ENCODE measurements at places on chromosomes 16 and 17. TPM values are rescaled to one million over a fixed set of nuclear protein-coding genes. Genes with fewer than 3 reads are reported as not detected.
A peak's percentile ranks its signal among the peaks of the same experiment; 100 is the strongest.

Gene UTS2R
- total RNA-seq, result not detected

Gene MFAP4
- total RNA-seq, result 45.5 TPM

DNA sequence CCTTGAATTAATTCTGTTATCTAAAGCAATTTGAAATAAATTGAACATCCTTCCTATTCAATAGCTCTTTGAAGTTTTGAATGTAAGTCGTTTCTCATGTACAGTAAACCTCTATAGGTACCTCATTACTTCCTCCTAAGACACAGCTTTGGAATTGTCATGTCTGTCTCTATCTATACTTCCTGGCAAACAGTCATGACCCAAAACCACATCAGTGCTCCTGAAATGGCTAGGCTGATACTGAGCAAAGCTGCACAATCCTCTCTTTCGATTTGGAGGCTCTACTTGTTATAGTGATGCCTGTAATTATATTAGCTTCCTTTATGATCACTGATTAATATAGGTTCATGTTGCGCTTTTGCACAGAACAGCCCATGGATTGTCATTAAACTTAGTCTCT is 110.1 kb downstream of the ADAMTS18 start:
- no peaks in the 10 kb centered on the region for H3K36me3 ChIP-seq
- H3K4me3 ChIP-seq, result no peak overlapping the region
- H3K4me1 ChIP-seq, result no peaks in the 10 kb centered on the region
- DNase-seq, result no peak
- no peak overlapping the region for H3K27ac ChIP-seq

Gene PARN
- total RNA-seq, result 44.2 TPM

DNA sequence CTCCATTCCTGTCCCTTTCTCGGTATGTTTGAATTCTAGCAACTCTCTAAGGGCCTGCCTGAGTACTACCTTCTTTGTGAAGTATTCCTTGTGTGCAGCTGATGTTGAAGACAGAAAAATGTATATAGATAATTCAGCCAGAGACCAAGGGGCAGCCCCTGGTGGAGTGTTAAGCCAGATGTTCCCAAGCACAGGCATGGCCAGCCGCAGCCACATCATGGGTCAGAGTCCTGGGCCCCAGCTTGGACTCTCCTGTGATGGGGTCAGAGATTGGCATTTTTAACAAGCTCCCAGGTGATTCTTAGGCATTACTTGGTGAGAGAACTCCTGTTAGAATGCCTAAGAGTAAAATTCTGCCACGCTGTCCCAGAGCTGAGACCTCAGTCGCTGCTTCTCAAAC is 100.8 kb downstream of the IRF8 start:
- H3K36me3 ChIP-seq, result no peaks in the 10 kb centered on the region
- no peaks in the 10 kb centered on the region for H3K4me1 ChIP-seq
- H3K4me3 ChIP-seq, result no peak overlapping the region
- no peak for DNase-seq

DNA sequence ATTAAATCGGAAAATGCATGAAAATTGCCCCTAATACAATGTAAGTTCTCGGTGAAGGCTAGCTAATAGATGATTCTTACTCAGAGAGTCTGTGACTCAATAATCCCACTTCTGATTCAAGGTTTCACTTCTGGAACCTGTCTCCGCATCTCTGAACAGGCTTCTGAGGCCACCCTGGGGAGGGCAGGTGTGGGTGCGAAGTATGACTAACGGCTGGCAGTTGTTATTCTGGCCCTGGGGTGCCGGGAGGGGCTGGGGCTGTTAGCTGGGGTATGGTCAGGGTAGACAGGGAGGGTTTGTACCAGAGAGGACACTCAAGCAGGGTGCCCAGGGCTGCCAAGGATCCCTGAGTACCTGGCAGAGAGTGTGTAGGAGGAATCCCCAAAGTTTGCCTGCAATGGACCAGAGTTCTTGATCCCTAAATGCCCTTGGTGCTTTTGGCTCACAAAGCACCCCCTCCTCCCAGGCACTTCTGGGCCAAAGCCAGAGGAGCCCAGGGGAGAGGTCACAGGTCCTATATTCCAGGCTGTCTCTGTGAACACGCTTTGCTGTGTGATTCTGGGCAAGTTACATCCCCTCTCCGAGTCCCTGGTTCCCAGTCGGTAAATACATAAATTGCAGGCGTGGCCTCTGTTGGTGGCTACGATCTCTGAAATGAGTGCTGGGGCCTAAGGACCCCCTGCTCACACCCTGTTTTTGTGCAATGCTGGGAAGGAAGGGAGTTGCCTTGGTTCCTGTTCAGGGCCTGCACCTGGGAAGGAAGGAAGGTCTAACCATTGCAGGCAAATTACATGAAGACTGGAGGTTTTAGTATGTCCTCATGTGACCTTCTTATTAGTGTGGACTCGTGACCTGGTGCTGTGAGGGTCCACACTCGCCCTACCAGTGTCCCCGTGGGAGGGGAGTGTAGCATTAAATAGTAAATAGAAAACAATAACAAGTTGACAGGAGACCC is 49.9 kb upstream of the CPNE2 start:
- H3K36me3 ChIP-seq, result no peaks in the 10 kb centered on the region
- peak overlapping the region; percentile 19 for H3K27ac ChIP-seq
- no peak overlapping the region for H3K4me3 ChIP-seq
- no peaks in the 10 kb centered on the region for H3K27me3 ChIP-seq
- DNase-seq, result no peak
- H3K4me1 ChIP-seq, result no peaks in the 10 kb centered on the region

- H3K36me3 ChIP-seq, result peaks cover 9% of the 10 kb centered on the region
- H3K27ac ChIP-seq, result no peak overlapping the region
- H3K4me1 ChIP-seq, result no peaks in the 10 kb centered on the region
- no peak for DNase-seq
- H3K4me3 ChIP-seq, result no peak overlapping the region
These were observed 72.2 kb upstream of the TRAP1 start for GRCh38 chr16:3789375-3790099.

Gene KIF18B
- total RNA-seq, result 0.64 TPM

DNA sequence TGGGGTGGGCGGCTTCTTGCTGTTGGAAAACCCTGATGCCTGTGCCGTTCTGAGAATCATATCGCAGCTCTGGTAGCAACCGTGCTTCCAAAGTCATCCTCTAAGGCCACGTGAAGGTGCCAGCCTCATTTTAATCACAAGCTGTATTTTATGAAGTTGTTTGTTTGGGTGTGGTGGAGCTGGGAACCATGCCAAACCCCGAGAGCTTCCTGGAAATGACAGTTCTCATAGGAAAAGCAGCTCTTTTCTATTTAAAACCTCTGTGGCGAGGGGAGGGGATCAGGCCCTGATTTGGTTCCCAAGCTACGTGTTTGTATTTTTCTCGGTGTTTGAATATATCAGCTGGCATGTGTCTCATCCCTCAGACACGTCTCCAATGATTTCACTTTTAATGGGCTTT is 21.7 kb downstream of the KNOP1 start:
- H3K4me3 ChIP-seq, result no peak overlapping the region
- no peaks in the 10 kb centered on the region for H3K27me3 ChIP-seq
- peak; percentile 79 for DNase-seq
- peaks cover 10% of the 10 kb centered on the region for H3K4me1 ChIP-seq

- no peaks in the 10 kb centered on the region for H3K36me3 ChIP-seq
- H3K4me1 ChIP-seq, result no peaks in the 10 kb centered on the region
- DNase-seq, result no peak
- H3K4me3 ChIP-seq, result no peak overlapping the region
These were observed 111.7 kb downstream of the ABCC12 start for GRCh38 chr16:48044117-48044516.
